Erythroblast (primary cell): ENCODE measurements at places on chromosomes 16 and 17.

DNA sequence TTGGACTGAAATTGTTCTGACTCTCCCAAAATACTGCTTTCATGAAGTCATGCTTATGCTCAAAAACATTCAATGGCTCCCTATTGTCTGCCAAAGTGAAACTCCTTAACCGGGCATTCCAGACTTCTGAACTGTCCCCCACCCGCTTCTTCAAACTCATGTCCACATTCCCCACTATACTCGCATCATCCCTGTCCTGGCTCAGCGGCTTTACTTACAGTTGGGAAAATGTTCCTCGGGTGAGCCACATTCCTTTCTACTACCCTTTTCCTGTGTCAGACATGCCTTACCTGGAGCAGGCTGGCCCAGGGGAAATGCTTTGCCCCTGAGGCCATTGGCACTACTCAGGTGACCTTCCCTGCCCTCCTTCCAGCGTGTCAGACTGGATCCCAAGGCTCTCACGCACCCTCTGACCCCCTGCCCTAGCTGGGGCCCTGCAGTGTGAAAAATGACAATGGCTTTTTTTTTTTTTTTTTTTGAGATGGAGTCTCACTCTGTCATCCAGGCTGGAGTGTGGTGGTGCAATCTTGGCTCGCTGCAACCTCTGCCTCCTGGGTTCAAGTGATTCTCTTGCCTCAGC lies 5.3 kb downstream of the CYGB start:
- DNase-seq: no peak

DNA sequence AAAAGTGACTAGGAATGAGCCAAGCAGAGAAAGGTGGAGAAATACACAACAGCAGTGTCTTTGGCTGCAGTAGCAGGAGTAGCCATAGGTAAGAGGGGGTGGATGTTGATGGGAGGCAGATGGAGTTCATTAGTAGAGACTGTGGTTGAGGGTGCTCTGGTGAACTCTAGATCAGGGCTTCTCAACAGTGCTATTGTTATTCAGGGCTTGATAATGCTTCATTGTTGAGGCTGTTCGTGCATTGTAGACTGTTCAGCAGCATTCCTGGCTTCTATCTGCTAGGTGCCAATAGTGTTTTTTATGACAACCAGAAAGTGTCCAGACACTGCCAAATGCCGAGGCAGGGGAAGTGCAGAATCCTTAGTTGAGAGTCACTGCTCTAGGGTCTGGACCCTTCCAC lies 3.6 kb downstream of the ALKBH5 start:
- DNase-seq: no peak

DNA sequence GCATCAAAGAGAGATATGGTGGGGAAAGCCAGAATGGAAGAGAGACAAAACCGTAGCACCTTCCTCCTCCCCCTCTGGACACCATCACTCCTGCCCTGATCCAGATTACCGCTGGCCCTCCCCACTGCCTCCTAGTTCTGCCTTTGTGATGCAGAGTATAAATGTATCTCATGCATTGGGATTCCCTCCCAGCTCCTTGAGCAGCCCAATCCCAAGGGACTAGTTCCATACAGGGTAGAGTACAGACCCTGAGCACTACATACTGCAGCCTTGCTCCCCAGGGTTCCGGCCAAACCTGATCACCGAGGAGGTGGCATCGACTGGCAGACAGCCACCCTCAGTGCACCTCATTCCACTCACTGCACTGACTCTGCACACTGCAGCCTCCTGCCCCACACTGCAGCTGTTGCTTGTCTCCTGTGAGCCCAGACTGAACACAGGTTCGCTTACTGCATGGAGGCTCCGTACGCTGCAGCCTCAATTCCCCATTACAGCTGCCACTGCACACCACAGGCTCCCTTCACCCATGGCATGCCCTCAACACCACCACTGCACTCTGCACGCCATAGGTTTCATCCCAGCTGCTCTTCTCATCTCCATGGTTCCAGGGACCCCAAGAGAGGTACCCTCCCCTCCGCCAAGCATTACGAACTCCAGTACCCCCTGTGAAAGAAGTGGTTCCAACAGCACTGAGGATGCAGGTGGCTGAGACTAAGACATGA lies 1.7 kb upstream of the THRA start:
- no peak for DNase-seq

DNA sequence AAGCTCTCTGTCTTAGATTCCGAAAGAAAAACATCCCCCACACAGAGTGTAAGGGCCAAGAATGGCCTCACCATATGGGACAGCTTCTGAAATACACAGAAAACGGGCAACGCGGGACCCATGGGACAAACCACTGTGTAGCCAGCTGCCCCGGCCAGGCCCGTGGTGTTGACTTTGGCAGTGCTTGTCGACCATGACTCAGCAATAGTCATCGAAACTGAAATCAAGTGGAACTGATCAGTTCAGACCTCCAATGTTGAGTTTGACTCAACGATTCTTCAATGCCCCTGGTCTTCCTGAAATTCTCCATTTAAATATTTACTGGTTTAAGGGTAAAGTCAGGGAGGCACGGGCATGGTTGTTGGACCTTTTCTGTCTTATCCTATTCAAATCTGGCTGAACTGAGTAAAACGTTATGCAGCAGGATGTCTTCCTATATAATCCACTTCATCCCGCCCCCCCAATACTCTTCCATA lies 27.5 kb downstream of the ZFHX3 start:
- peak; percentile 14 for DNase-seq

GRCh38 chr17:18270046-18270931 lies 9.8 kb downstream of the MIEF2 start:
- DNase-seq: no peak

GRCh38 chr16:68884401-68884800 lies 41.1 kb downstream of the TANGO6 start:
- no peak for DNase-seq

DNA sequence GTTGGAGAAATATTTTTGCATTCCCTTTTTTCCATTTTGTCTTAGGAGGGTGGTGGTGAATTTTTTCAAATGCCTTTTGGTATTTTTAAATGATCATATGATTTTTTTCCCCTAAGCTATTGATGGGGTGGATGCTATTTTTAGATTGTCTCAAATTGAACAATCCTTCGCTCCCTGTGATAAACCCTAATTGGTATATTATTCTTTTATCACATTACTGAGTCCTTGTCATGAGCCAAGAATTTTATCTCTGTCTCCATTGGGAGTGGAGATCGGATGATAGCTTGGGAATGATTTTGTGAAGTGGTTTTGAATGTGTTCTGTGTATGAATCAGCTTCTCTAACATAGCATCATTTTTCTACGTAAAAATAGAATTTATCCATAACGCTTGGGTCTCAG lies 15.4 kb downstream of the NECAB2 start:
- no peak for DNase-seq

GRCh38 chr16:53920988-53921387 lies 217.0 kb downstream of the FTO start:
- no peak for DNase-seq

GRCh38 chr16:57255686-57256415 lies 10.8 kb downstream of the ARL2BP start:
- DNase-seq: no peak

GRCh38 chr17:56880133-56880532 lies 33.7 kb downstream of the TRIM25 start:
- DNase-seq: no peak

DNA sequence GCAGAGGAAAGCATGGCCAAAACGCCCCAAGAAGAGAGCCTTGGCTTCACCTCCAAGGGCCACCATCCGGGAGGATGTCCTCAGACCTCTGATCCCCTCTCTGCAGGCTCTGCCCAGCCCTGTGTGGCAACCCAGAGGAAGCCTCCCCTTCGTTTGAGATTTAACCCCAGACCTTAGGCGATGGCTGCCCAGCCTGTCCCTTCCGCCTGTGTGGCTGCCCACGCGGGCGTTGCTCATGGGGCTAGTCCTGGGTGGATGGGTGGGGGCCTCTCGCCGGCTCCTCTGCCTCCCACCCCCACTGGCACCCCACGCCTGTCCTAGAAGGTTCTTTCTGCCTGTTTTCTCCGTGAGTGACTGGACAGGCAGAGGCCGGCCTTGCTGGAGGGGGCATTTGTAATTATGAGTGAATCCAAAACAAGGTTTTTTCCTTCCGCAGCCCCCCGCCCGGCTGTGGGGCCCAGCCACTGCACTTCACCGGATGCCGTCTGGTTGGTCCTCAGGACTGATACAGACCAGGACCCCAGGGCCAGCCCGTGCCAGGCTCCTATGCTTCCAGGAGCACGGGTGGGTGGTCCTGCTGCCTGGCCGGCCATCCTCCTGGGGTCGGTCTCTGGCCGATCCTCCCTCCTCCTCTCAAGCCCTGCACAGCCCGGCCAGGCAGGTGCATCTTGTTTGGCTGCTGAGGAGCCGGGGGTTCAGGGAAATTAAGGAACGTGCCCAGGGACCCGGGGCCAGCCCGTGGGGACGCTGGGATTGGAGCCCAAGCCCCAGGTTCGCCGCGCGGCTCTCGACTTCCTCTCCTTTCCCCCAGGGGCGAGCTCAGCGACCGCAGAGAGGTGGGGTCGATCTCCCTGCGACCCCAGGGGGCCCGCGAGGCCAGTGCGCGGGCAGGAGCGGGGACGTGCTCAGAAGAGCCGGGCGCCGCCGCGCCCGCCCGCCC lies at the start of gene TMEM235:
TSS of gene TMEM235 (plus strand) at position 636 of the 940 bp plus-strand sequence. CDS start 393 bp downstream, outside the sequence.
- DNase-seq: no peak

- no peak for DNase-seq
Observed at GRCh38 chr17:5533486-5534315, 47.3 kb downstream of the MIS12 start.

- no peak for DNase-seq
Observed at GRCh38 chr17:79201536-79202227, 127.1 kb downstream of the ENGASE start.

DNA sequence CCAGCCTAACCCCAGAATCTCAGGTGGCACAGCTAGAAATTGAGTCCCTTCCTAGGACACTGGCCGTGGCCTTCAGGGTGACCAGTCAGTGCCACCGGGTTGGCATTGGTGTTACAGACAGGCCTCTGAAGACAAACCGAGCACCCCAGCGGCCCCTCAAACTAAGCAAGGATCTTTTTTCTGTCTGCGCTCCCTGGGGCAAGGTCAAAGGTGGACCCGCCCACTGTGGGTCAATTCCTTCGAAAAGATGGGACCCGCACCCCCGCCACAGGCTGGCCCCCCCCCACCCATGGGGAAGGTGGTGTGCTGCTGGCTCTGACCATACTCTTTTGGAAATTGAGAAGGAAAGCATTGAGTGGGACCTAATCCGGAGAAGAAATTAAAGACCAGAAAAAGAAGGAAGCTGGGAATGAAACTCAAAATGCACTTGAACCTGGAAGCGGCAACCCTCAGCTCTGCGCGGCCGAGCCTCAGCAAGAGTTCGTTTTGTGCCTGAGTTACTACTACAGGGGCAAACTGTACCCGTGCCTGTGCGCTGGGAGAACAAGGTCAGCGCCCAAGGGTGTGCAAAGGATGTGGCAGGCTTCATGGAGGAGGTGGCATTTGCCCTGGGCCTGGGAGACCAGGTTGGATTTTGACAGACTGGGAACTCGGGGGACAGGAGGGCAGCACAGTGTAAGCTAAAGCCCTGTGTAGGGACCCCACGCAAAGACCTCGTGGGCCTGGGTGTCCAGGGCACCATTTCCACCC lies 20.4 kb downstream of the TMC6 start:
- no peak for DNase-seq

GRCh38 chr17:82373731-82374625 lies 2.4 kb downstream of the UTS2R start:
- no peak for DNase-seq

GRCh38 chr17:29862951-29863350 lies 67.1 kb downstream of the SSH2 start:
- no peak for DNase-seq

DNA sequence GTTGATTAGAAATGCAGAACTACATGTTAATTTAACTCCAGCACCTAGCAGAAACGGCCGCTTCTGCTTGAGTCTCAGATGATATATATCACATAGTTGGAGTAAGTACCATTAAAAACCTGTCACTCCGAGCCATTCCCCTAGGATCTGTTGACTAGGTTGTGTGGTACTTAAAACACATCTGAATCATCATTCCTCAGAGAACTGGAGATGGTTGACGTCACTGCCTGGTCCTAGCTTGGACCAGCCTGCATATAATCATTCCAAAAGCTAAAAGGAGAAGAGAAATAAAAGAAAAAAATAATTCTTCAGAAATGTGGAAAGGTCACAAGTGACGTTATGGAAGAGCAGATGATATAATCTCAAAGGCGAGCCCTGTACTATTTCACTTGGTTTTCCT lies 31.3 kb upstream of the RASL10B start:
- no peak for DNase-seq

DNA sequence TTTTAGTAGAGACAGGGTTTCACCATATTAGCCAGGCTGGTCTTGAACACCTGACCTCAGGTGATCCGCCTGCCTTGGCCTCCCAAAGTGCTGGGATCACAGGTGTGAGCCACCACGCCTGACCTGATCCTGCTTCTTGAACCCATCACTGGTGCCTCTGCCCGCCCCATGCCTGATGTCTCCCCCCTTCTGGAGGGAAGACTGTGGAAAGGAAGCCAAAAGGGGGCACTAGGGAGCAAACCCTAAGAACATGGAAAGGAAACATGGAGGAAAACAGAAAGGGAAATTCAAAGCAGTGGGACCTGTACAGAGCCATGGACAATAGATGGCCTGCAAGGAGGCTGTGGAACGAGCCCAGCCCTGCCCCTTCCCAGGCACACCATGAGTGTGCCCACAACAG lies 31.1 kb upstream of the FASN start:
- DNase-seq: no peak

GRCh38 chr17:28954886-28955285 lies 3.6 kb upstream of the PHF12 start:
- DNase-seq: no peak

- no peak for DNase-seq
Observed at GRCh38 chr16:21565861-21566669, 33.3 kb upstream of the METTL9 start.

DNA sequence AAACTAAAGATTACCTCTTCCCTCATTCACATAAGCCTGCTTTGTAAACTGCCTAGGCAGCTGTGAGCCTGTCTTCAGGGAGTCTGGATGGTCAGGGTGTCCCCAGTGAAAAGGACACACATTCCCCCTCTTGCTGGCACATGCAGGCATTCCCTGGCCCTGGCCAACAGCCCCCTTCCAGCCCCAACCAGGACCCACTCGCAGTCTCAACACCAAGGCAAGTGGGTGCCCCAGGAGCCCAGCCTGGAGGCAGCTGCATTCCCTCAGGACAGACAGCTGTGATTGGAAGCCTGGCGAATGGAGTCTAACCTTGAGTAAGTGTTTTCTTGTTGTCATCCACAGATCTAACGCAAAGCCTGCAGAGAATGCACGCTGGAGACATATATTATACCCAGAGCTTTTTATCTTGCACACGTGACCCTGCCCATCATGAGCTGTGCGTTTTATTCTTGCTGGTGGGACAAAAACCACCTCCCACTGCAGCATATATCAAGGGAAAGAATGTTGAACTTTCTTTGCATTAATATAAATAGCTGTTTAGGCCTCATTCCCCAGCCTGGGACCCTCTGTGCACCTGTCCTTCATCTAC lies 95.0 kb upstream of the LHX1 start:
- no peak for DNase-seq

GRCh38 chr16:86343027-86343795 lies 167.1 kb upstream of the FOXF1 start:
- no peak for DNase-seq

- DNase-seq: no peak
Observed at GRCh38 chr17:58665946-58666857, 25.6 kb downstream of the TEX14 start.

GRCh38 chr17:72397223-72397667 lies 276.4 kb downstream of the SOX9 start:
- no peak for DNase-seq
